ENCODE measurements at places on chromosomes 2 and 18.

GRCh38 chr18:58755304-58756010 lies 84.2 kb downstream of the MALT1 start:
- peak; percentile 45 for DNase-seq

GRCh38 chr18:44729631-44730101 lies 49.0 kb downstream of the SETBP1 start:
- DNase-seq = peak; percentile 58

DNA sequence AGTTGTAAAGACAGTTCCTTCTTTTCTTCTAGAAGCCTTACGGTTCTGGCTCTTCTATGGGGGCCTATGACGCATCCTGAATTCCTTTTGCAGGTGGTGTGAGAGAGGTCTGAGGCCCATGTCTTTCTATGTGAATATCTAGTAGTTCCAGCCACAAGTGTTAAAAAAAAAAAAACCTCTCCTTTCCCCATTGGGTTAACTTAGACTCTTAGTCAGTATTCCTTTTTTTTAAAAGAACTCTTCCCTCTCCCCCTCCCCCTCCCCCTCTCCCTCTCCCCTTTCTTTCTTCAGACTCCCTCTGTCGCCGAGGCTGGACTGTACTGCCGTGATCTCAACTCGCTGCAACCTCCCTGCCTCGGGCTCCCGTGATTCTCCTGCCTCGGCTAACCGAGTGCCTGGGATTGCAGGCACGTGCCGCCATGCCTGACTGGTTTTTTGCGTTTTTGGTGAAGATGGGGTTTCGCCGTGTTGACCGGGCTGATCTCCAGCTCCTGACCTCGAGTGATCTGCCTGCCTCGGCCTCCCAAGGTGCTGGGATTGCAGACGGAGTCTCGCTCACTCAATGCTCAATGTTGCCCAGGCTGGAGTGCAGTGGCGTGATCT lies 11.4 kb upstream of the CIDEA start:
- no peak for DNase-seq

GRCh38 chr2:222310747-222311318 lies 12.0 kb upstream of the PAX3 start:
- no peak for DNase-seq

GRCh38 chr2:219029829-219030165 lies 11.5 kb downstream of the CFAP65 start:
- peak; percentile 83 for DNase-seq

- DNase-seq = no peak
These were observed 625.6 kb downstream of the EPHA4 start for GRCh38 chr2:220946552-220946951.

GRCh38 chr2:102025016-102025501 lies 33.3 kb downstream of the IL1R2 start:
- DNase-seq = no peak

DNA sequence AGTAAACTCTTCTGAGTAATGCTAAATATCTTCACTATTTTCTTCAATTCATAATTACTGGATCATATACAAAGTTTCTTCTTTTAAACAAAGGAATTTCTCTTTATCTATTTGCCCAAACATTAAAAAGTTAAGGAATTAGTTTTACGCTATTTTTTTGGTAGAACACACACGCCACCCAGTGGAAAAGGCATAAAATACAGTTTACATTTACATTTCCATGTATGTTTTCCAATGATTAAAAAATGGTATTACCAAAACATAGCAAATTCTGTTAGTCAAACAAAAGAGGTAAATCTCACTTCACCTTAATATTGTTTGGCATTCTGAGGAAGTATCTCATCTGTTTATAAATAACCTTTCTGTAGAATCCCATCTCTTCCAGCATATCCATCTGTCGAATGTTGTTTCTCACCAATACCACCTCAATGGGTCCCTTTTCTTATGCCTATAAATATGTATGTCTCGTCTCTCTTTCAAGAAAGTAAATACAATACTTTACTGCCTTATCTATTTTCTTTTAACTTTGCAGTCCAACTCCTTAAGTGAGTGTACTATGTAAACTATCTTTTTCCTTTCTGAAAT lies 7.2 kb downstream of the BOLL start:
- no peak for DNase-seq

- no peak for DNase-seq
These were observed 82.8 kb downstream of the INHBB start for GRCh38 chr2:120428748-120429147.

- DNase-seq = no peak
These were observed 116.0 kb downstream of the SETBP1 start for GRCh38 chr18:44796429-44797428.

GRCh38 chr2:109266998-109267854 lies 138.2 kb downstream of the SH3RF3 start:
- no peak for DNase-seq

GRCh38 chr2:195364015-195364965 lies 292.7 kb upstream of the SLC39A10 start:
- DNase-seq = no peak

GRCh38 chr2:172919732-172920131 lies 155.9 kb upstream of the MAP3K20 start:
- no peak for DNase-seq

GRCh38 chr2:63425079-63425416 lies 163.2 kb downstream of the WDPCP start:
- no peak for DNase-seq

GRCh38 chr2:2046497-2046896 lies 284.6 kb downstream of the MYT1L start:
- DNase-seq = no peak

GRCh38 chr18:63831080-63831788 lies 56.0 kb downstream of the SERPINB7 start:
- no peak for DNase-seq

DNA sequence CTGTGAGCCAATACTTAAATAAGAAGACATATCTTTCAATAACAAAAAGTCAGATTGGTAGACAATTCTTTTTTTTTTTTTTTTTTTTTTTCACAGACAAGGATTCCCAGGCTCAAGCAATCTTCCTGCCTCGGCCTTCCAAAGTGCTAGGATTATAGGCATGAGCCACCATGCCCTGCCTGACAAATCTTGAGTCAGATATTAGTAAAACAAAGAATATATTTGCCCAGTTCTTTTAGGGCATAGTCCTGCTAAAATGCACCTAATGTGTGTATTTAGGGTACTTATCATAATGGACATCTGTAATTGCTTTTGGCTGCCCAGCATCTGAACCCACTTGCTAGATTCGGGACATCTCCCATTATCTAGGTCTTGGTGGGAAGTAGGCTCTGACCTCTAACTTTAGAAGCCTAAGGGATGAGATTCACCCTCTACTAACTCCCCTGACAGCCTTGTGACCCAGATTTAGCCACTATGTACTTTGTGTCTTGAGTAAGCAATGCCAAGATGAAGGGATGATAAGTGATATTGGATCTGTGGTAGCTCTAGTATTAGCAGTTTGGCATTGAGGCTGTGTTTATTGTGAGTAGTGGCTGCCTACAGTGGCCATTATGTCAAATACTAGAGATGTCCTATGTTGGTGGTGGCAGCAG lies 18.5 kb upstream of the PSME4 start:
- DNase-seq = no peak

DNA sequence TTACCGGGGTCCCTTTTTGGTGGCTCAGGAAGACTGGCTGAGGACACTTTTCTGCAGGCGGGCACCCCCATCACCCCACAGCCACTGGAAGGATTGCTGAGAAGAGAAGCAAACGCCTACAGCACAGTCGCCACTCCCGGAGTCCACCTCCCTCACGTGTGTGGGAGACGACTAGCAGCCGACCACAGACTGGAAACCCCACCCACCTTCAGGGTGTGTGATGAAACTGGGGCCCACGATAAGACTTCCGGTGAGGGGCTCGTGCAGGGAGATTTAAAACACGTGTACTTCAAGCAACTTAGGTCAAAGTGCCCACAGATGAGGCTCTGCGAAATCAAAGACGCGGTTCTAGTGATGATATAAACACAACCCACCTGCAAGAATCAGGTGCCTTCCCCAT lies 26.3 kb downstream of the MBP start:
- peak; percentile 72 for DNase-seq

DNA sequence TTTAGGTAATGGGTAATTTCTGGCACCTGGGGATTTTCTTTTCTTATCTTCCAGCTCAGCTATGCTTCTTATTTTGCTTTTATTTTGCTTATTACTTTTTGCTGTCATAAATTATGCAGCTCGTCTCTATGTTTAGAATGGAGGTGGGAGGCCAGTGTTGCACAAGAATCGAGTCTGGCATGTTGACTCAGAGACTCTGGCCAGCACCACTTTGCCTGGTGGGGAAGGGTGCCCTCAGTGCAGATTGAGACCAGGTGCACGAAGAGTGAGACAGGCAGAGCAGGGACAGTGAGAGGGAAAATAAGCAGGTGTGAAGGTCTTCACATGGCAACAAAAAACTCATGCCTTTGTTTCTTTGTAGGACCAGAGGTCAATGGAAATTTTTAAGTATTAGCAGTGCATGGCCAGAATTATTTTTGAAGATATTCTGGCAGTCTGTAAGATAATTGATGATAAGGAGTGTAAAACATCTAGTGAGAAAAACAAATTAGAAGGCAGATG lies 59.2 kb upstream of the SLC5A7 start:
- DNase-seq = no peak

DNA sequence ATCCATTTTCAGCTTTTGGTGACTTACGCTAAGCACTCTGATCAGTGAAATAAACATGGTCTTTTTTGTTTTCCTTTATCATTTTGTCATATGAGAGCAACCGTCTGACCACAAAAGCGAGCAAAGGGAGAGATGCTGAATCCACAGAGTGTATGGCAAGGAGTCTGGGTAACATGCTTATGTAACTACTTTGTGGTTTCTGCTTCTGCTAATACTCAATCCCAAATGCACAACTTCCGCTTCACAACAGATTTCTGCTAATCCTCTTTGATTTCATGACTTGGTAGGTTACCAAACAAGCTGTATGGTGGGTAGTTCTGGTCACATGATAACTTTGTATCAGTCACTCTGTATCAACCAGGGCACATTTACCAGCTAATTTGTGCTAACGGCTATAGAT lies 908.4 kb upstream of the CRIM1 start:
- no peak for DNase-seq

DNA sequence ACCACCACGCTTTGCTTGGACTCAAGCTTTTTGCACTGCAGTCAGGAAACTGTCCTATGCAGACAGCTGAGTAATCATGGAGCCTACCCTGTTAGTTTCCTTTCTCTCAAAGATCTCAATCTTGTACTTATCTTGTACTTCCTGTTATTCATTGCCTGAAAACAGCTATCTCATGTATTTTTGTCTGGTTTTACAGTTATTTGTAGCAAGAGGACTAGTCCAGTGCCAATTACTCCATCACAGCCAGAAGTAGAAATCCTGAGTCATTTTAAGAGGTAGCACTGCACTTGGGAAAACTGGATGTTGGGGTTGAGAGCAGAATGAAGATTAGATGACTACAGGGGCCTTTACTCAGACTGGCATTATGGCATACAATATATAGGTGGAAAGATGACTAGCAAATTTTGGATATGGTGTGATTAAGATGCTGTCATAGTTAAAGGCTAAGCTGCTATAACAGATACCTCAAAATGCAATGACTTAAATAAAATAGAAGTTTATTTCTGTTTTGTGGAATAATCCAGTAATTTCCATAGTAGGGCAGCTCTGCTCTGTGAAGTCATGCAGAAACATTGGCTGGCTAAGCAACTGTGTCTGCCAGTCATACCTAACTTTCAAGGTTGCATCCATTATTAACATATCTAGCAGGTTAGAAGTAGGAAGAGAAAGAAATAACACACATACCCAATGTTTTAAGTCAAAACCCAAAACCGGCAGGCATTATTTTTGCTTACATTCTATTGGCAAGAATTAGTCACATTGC lies 21.1 kb upstream of the CHMP3 start:
- DNase-seq = no peak

- no peak for DNase-seq
These were observed 201.5 kb upstream of the BOD1L2 start for GRCh38 chr18:56945171-56946083.

GRCh38 chr2:71556692-71557250 lies 103.4 kb downstream of the DYSF start:
- DNase-seq = no peak

GRCh38 chr2:9805435-9806297 lies 37.6 kb upstream of the TAF1B start:
- DNase-seq = no peak

GRCh38 chr2:217993138-217993537 lies 9.7 kb downstream of the TNS1 start:
- DNase-seq = no peak

DNA sequence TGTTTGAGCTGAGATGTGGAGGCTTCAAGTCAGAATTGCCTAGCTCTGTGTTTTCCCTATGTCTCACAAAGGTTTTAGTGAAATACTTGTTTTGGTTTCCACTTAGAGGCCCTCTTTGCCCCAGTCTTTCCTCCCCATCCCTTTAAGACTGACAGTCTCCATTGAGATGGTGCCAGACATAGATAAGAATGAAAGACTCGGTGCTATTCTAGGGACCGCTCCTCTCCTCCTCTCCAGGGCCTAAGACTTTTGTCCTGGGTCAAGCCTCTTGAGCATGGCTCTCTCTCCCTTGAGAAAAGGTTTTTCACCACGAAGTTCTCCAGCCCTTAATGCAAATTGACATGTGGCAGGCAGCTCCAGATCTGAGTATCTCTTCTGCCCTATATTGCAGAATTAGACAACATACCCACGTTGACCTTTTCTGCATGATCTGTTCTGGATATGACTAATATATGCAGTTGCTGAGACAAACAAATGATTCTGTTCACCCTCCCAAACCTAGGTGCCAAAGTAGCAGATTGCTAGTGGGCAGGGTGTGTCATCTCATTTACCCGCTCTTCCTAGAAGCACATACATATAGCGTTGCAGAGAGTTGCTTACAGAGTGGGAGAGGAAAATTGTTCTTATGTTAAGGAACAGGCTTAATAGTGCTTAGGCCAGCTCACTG lies 47.5 kb upstream of the ACSL3 start:
- no peak for DNase-seq

DNA sequence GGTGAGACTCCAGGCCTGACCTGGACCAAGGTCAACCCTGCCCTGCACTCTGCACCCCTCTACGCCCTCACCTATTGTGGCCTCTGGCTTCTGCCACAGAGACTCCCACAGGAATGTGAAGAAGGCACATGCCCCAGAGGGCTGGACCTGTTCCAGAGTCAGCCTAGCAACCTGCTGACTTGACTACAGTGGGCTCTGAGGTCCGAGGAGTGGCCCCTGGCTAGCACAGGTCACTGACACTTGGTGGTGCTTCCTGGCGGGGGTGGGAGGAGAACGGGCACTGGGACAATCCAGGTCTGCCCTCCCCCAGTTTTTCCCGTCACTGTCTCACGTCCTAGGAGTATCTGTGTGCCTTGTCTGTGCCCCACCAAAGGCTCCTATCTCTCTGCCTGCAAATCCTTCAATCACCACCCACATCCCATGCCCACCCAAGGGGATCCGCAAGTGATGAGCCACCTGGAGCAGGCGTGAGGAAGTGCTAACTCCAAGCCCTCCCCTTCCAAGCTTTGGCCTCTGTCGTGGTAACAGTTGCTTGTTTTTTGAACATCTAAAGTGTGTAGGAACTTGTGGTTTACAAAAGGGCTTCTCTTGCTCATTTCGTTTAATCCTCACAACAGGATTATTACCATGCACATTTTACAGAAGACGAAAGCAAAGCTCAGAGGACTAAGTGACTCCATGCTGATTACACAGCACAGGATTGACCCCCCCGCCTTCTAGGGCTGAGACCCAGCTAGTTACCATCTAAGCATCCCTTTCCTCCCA lies 86.2 kb downstream of the MCFD2 start:
- no peak for DNase-seq

- DNase-seq = no peak
These were observed 274.9 kb upstream of the UBE2E3 start for GRCh38 chr2:180705551-180705950.

GRCh38 chr2:6492573-6492972 lies 373.1 kb downstream of the CMPK2 start:
- DNase-seq = no peak
